ENCODE measurements at places on chromosomes 2 and 18.

- DNase-seq: no peak
Observed at GRCh38 chr18:69158944-69159343, 241.7 kb upstream of the DOK6 start.

DNA sequence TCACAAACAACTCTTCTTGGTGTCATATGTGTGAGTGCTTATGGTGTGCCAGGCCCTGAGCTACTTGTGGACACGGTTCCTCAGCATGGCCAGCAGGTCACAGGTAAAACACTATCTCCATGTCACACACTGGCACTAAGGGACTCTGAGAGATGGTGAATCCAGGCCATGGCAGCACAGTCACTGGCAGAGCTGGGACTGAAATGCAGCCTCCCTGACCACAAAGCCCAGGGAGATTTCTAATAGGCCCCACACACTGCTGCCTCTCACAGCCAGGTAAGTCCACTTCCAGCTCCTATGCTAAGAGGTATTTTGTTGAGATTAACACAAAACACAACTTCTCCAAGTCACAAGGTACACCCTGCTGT is 92.0 kb downstream of the ACTR2 start:
- DNase-seq: no peak

DNA sequence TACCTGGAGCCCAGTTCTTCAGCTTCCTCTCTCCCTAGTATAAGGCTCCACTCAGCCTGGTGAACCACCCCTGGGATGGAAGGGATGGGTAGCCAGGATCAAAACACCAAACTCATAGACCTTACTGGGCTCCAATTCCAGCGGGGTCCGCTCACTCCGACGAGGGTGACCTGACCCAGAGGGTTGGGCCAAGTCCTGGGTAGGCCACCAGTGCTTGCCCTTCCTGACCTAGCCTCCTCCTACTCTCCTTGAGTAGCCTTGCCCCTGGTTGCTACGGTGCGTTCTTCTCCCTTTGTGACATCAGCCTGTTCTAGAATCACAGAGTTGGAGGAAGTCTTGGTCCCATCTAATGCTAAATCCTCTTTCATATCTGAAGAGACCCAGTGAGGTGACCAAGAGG is 537 bp upstream of the STAT4 start:
- DNase-seq: no peak

- no peak for DNase-seq
Observed at GRCh38 chr2:136486115-136486514, 279.2 kb upstream of the THSD7B start.

DNA sequence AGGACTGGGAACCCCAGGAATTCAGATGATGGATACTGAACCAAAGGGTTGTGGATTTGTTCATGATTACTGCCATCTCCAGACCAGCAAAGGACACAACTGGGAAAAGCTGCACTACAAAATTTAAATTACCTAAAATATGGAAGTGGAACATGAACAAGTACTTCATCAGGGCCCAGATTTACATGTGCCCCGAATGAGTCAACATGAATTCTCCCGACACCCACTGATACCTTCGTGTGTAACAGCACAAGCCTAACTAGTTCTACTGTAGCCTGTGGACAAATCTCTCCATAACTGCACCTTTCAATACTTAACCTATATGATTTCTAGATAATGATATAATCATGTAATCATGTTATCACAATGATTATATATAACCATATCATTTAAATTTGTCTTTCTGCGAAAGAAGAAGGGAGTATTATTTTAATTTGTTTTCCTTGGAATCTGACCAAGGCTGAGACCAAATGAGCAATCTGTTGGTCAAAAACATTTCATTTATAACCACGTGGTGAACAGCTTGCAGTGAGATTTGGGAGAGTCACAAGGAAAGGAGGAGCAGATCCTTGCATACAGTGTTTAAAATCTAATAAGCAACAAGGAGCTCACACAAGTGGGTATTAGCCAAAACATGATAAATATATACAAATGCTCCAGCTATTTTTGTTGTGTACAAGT is 70.5 kb downstream of the CACNB4 start:
- no peak for DNase-seq

DNA sequence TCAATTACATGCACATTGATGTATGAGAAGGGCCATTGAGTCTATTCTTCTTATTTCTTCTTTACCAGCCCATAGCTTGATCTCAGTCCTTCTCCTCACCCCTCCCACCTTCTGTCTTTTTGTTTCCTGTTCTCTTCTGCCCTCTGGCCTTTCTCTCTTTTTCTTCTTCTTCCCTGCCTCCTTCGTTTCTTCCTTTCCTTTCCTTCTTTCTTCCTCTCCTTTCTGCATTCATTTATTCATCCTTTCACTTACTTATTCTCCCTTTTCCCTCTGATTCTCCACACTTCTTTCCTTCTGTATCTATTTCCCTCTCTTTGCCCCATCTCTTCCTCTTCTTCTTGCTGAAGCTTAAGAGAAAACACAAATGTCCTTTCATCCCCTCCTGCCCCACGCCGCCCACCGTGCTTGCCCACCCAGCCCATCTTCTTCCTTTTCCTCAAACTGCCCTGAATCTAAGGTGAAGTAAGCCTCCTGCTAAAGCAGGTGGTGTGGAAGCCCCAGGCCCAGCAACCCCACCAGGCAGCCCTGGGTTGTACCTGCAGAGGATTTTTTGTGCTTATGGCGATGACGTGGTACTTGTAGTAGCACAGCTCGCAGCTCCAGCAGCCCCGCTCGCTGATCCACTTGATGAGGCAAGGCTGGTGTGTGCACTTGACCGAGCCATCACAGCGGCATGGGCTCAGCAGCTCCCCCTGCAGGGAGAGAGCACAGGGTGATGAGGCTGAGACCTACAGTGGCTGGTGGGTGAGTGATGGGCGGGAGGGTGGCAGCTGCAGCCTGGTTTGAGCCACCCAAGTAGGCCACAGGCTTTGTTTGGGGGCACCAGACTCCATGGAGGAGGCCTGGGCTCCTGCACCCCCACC is 89.0 kb downstream of the MARCHF4 start:
- DNase-seq: no peak

DNA sequence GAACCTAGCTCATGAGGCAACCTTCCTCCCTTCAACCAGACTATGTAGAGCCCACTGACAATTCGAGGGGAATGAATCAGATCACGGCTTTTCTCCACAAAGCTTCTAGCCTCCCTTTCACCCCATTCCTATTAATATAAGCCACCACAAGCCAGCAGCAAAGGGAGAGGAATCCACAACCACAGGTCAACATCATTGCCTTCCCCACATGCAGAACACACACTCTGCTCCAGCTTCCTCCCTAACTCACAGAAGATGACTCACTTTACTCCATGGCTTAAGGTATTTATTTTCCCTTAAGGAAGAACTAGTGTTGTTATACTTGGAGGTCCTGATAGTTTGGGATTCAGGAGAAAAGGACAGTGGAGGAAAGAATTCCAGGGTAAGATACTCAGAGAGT is 272.2 kb downstream of the C1D start:
- DNase-seq: peak; percentile 92

DNA sequence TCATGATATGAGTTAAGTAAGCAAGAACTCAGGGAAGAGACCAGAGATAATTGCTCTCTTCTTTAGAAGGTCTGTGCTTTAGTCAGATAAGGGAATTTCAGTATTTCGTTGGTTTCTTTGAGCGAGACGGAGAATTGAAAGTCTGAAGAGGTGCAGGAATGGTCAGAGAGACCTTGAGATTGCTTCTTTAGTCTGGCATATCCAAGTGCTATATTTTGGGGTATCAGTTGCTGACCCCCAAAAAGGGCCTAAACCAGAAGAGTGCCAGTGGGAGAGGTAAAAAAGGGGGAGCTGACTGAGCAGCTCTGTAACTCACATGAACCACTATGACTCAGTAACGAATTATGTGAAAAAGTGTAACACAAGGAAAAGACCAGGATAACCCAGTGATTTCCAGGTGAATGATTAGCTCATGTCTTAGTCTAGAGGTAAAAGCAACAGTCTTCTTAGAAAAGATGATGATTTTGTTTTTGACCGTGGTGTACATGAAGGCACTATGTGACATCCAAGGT is 932.9 kb downstream of the TDRD15 start:
- no peak for DNase-seq

- DNase-seq: no peak
Observed at GRCh38 chr2:67572721-67573435, 175.7 kb downstream of the ETAA1 start.

DNA sequence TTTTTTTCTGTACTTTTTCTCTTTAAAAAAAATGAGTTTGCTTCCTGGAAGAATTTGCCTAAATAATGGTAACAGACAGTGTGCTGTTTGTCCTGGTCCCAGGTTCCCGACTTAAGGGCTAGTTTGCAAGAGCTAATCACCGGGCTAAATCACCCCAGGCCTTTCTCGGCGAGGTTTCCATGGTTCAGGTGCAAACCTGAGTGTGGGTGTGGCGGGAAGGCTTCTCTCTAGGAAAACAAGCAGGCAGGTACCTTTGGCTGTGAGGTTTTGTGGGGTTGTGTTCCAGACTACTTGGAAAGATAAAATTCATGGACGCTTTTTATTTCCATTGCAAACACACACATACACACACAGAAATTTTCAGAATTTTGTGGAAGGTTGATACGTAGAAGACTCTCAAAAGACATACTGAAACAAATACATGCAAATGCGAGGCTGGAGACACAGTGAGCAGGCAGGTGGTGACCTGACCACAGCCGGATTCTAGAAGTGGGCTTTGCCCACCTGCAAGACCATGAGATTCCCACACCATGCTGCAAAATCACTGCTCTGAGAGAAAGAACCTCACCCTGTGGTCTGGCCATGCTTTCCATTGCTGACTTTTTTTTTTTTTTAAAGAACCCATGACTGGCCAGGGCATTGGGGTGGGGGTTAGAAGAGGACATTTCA is 815 bp downstream of the CNDP1 start:
- no peak for DNase-seq

- no peak for DNase-seq
Observed at GRCh38 chr2:183521911-183522310, 397.7 kb downstream of the NUP35 start.

- no peak for DNase-seq
Observed at GRCh38 chr2:143481237-143481623, 352.0 kb downstream of the ARHGAP15 start.

DNA sequence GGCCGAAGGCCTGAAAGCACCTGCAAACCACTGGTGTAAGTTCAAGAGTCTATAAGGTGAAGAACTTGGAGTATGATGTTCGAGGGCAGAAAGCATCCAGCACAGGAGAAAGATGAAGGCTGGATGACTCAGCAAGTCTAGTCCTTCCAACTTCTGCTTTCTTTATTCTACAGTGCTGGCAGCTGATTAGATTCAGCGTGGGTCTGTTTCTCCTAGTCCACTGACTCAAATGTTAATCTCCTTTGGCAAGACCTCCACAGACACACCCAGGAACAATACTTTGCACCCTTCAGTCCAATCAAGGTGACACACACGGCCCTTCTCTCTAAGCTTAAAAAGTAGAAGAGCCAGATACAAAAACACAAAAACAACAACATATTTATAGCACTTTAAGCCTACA is 43.4 kb downstream of the NMS start:
- DNase-seq: no peak
